ENCODE measurements at places on chromosomes 3 and 15. TPM values are rescaled to one million over a fixed set of nuclear protein-coding genes. Genes with fewer than 3 reads are reported as not detected.

GRCh38 chr15:60399246-60399915 is 1.6 kb upstream of the ANXA2 start:
- DNase-seq, result no peak

DNA sequence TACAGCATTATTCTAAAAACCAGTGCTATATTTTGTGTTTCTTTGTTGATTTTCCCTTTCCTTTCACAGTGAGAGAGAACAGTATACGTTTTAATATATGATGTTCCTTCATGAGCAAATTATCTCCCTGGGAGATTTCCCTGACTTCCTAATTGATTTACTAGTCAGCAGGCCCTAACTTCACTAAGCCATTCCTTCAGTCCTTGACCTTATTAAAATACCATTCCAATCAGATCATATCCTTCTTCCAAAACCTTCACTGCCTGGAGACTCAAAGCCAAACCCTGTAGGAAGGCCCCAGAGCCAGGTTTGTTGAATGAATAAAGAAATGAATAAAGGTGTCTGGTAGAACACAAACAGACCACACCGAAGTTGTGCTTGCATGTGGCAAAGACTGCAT is 43.8 kb upstream of the ARHGEF3 start:
- DNase-seq, result no peak

DNA sequence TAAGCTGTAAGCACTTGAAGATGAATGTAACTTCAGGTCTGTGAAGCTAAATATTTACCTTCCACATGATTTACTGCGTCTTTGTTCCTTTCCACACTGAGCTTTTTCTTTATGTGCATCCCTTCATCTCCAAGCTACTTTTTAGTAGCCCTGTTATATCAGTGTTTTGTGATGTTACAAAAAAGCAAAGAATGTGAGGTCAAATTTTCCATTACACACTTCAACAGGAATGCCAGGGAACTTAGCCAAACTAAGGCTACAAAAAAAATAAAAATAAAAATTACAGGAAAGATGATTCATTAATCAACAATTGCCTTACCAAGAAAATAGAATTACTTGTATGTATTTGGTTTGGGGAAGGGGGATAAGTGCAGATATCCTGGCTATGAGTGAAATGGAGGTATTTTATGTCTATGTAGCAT is 73.0 kb downstream of the FILIP1L start:
- peak; percentile 8 for DNase-seq

- DNase-seq, result peak; percentile 46
These were observed 53.8 kb downstream of the SST start for GRCh38 chr3:187616307-187616972.

DNA sequence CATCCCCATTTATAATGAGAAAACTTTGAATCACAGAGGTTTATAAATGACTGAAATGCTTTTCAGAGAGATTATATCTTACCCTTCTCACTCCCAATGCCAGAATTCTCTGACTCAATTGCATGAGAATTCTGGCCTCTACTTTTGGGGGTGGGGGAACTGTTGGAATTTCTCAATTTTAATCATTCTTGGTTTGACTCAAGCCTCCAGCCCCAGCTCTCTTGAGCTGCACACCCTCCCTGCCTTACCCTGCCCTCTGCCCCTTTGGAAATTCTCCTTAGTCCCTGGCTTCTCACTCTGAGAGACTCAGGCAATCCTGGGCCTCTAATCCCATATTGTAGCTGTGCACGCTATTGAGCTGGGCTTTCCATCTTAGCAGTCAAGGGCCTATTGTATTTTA is 44.2 kb downstream of the ZNF589 start:
- DNase-seq, result no peak

SH2D7 gene
- total RNA-seq, result not detected

NR2E3 gene
- total RNA-seq, result 0.59 TPM

CD200 gene
- total RNA-seq, result not detected

ROPN1B gene
- 2.2 TPM for total RNA-seq

COL6A6 gene
- not detected for total RNA-seq
